ENCODE measurements at places on chromosomes 7 and 10.

GRCh38 chr10:16795410-16796073 is 21.7 kb downstream of the RSU1 start:
- DNase-seq, result no peak

DNA sequence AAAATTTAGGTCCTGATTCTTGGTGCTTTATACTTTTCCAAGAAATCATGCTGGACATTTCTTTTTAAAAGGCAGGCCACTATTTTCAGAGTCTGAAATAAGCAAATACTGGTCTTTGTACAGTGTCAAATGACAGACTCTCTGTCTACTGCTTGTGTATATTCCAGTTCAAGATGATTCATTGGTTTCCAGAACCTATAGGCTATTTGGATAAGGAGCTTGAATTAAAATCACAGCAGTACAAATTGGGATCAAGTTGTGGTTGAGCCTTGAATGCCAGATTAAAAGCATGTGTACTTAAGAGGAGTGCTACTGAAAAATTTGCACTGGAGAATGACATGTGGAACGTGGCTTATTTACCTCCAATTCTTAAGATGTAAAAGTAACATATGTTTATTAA is 10.7 kb downstream of the KMT2E start:
- DNase-seq, result no peak

DNA sequence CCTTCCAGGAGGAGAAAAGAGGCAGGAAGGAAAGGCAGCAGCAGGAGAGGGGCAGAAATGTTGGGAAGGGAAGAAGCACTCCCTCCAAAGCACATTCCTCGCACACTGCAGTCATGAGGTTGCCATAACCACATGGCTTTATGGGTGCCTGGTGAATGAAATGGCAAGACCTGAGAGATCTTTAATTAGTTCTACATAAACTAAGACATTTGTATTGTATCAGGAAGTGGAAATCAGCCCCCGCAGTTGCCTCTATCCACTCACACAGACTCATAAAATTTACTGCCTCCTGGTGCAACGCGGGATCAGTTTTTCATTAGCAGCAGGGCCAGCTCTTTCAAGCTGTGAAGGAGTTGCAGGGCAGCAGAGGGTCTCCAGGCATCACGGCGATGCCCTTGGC is 106.4 kb downstream of the COL13A1 start:
- no peak for DNase-seq

GRCh38 chr10:88926566-88927415 is 25.8 kb downstream of the ACTA2 start:
- no peak for DNase-seq

DNA sequence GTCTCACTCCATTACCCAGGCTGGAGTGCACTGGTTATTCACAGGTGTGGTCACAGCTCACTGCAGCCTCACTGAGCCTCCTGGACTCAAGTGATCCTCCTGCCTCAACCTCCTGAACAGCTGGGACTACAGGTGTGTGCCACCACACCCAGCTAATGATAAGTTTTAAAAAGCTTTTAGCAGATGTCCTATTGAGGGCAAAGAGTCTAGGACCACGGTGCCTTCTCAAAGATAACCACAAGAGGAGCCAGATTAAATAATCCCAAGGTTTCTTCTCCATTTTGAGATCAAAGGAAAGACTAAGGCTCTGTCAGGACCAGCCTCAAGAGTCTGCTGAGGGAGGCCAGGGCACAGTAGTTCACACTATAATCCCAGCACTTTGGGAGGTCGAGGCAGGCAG is 4.7 kb downstream of the ATP5MF start:
- no peak for DNase-seq

DNA sequence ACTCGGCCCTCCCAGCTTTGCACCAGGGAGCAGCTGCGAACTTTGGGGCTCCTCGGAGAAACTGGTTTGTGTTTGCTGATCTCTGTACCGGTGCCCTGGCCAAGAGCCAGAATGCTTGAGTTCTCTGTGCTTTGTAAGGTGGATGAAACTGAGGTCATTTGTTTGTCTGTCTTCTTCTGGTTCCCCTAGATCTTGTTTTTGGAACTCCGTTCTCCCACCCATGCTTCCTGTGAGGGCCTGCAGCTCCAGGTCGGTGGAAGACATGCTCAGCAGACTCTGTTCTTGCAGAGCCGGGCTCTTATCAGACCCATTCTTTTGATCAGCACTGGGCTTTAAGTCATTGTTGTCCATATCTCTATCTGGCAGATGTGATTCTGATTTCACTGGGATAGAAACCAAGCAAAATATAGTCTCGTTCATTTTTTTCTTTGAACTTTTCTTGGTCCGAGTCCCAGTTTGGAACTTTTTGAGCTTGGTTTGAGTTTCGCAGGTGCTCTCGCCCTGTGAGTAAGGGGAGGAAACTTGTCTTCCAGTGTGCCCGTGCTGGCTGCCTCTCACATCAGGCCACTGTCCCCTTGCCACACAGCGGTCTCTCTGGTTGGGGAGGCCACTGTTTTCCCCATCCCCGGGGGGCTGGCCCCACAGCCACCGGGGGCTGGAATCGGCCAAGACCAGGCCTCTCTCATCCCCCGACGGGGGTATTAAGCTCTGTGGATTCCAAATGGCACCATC is 31.2 kb downstream of the JCAD start:
- no peak for DNase-seq

DNA sequence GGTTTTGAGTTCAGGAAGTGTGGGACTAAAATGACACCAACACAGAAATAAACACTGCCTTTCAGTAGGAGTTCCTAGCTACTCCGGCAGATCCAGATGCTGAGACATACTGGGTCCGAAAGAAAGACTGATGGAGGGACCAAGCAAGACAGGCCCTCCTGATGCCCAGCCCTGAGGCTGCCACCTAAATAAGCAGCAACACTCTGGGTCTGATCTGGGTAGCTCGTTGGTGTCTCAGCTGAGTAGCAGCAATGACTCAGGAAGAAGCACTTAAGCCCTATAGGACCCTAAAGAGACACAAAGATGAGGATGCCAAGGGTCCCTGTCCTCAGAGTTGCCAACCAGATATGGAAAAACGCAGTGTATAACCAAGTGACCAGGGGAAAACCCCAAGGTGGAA is 190.7 kb downstream of the FAM107B start:
- DNase-seq, result no peak
